Aorta (tissue), 5 donors: ENCODE measurements at places on chromosomes 1 and 21. TPM values are rescaled to one million over a fixed set of nuclear protein-coding genes. Genes with fewer than 3 reads are reported as not detected.

Gene ZBTB8A
- total RNA-seq = 7.6 TPM

Gene TCHHL1
- not detected for total RNA-seq

Gene CADM3
- total RNA-seq = 41.2 TPM

Gene UBL4B
- not detected for total RNA-seq

Gene TRAF3IP3
- 9.0 TPM for total RNA-seq

Gene TLR5
- 20.9 TPM for total RNA-seq

Gene AGMAT
- 0.18 TPM for total RNA-seq

Gene KIAA0040
- total RNA-seq = 25.8 TPM

Gene SLC45A3
- 4.8 TPM for total RNA-seq

Gene UBE2G2
- total RNA-seq = 79.5 TPM

Gene CPLANE2
- total RNA-seq = 2.6 TPM

Gene DUSP23
- total RNA-seq = 47.7 TPM

Gene NDC1
- 6.9 TPM for total RNA-seq

Gene CLCA4
- 0.13 TPM for total RNA-seq

Gene KIF26B
- total RNA-seq = 0.48 TPM

Gene CFHR3
- total RNA-seq = 1.2 TPM

Gene S100B
- total RNA-seq = 8.7 TPM

Gene MTARC1
- total RNA-seq = 9.9 TPM

Gene COL8A2
- total RNA-seq = 48.5 TPM

Gene FCER1G
- 64.3 TPM for total RNA-seq

Gene TNNT2
- total RNA-seq = 0.36 TPM

Gene PTAFR
- 10.4 TPM for total RNA-seq

Gene RASAL2
- 37.3 TPM for total RNA-seq

Gene KRTAP12-2
- total RNA-seq = not detected

Gene LCE1B
- not detected for total RNA-seq

Gene VAMP3
- 107 TPM for total RNA-seq

Gene FNDC10
- total RNA-seq = 3.0 TPM

Gene TRPM2
- total RNA-seq = 15.8 TPM

Gene RORC
- total RNA-seq = 0.24 TPM

Gene EPHA10
- not detected for total RNA-seq

Gene BGLAP
- not detected for total RNA-seq

Gene AADACL4
- not detected for total RNA-seq

Gene SH2D2A
- total RNA-seq = 2.7 TPM

Gene CDA
- total RNA-seq = 9.0 TPM

Gene ILDR2
- total RNA-seq = 0.42 TPM

Gene AADACL3
- not detected for total RNA-seq

Gene S100A7A
- total RNA-seq = not detected

Gene SELL
- 10.3 TPM for total RNA-seq

Gene ATP1A4
- total RNA-seq = not detected

Gene AVPR1B
- not detected for total RNA-seq

Gene SCYL3
- 7.5 TPM for total RNA-seq

Gene MNDA
- 11.3 TPM for total RNA-seq

Gene LIN28A
- total RNA-seq = not detected

Gene APCS
- not detected for total RNA-seq

Gene CYP4A22
- 0.23 TPM for total RNA-seq

Gene SYT14
- total RNA-seq = not detected

Gene OR2T29
- total RNA-seq = not detected

Gene GUCA2A
- total RNA-seq = not detected

Gene HOOK1
- 0.51 TPM for total RNA-seq

Gene RNF223
- not detected for total RNA-seq

Gene GPR157
- total RNA-seq = 7.9 TPM

Gene ERICH3
- not detected for total RNA-seq

Gene NKAIN1
- 0.30 TPM for total RNA-seq

Gene KRTAP7-1
- total RNA-seq = not detected

Gene FAM3B
- 3.1 TPM for total RNA-seq

Gene RGS1
- total RNA-seq = 26.8 TPM

Gene TRIM17
- 0.62 TPM for total RNA-seq

Gene CNKSR1
- total RNA-seq = 1.7 TPM

Gene UQCRHL
- total RNA-seq = 1.3 TPM
